ENCODE measurements at places on chromosomes 11 and 22. TPM values are rescaled to one million over a fixed set of nuclear protein-coding genes. Genes with fewer than 3 reads are reported as not detected.

The FZD4 gene
- 5.8 TPM for total RNA-seq

The BRSK2 gene
- total RNA-seq: 8.2 TPM

The WBP2NL gene
- total RNA-seq: not detected

The KCNJ5 gene
- total RNA-seq: not detected

The CSNK2A3 gene
- 1.7 TPM for total RNA-seq

The TSSK2 gene
- not detected for total RNA-seq

Data from neural progenitor cell (in vitro differentiated cells).